ENCODE measurements at places on chromosomes 3 and 15.
A peak's percentile ranks its signal among the peaks of the same experiment; 100 is the strongest.

DNA sequence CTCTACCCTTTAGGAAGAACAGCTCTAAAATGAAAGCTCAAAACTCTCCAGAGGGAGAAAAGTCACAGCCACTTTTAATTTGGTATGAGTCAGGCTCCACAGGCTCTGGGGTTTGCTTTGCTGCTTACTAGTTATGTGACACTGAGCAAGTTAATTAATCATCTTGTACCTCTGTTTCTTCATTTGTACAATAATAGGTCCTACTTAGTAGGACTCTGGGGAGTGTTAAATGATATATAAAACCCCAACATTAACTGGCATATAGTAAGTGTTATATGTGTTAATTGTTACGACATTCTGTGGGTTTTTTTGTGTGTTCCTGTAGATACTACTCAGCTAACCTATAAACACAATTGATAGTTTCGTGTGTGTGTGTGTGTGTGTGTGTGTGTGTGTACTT lies 6.6 kb downstream of the ACKR2 start:
- DNase-seq = no peak

GRCh38 chr3:55169161-55169560 lies 241.3 kb upstream of the LRTM1 start:
- no peak for DNase-seq

- no peak for DNase-seq
Observed at GRCh38 chr3:43583481-43583880, 38.3 kb downstream of the ANO10 start.

GRCh38 chr15:66564136-66565041 lies 1.4 kb downstream of the LCTL start:
- no peak for DNase-seq

DNA sequence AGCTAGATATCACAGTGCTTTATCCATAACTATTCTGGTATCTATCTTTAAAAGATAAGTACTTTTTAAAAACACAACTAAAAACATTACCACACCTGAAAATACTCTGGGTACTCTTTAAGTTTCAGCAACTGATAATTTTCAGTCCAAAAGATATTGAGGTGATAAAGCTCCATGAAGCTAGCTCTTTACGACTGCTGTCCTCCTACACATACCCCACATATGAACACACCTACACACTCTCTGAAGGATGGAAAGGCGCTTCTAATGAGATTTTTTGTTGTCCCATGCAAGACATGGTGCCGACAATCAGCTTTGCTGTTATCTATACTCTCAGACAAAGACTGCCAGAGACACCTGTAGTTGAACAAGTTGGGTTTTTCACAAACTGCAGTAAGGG lies 19.1 kb upstream of the TM4SF4 start:
- no peak for DNase-seq

DNA sequence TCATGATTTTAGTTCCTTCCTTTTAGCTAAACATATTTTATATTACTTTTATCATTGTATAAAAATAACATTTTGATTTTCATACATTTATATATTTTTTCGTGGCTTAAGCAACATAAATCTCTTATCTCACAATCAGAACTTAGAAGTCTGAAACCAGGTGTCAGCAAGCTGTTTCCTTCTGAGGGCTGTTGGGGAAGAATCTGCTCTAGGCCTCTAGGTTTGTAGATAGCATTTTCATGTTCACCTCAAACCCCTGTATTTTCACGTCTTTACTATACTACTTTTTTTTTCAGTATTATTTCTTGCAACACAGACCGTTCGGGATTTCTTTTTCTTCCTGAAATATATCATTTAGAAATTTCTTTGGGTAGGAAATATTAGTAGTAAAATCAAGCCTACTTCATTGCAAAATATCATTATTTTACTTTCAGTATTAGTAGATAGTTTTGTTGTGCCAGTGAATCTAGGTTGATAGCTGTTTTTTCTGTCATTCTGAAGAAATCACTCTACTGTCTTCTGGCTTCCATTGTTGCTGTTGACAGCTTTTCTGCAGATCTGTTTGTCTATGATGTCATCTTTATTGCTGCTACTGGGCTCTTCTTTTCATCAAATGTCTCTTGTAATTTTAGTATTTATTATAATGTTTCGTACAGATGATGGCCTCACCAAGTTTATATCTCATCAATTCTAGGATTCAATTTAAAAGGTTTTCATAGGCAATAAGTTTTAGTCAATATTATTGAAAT lies 756.3 kb downstream of the VGLL3 start:
- DNase-seq = no peak

GRCh38 chr3:81378552-81379293 lies 382.7 kb downstream of the GBE1 start:
- no peak for DNase-seq

GRCh38 chr15:78873793-78874765 lies 1.4 kb downstream of the MORF4L1 start:
- DNase-seq = peak; percentile 0

All from SHP77 (cell line).